T-cell (primary cell): ENCODE measurements at places on chromosomes 5 and 9.

DNA sequence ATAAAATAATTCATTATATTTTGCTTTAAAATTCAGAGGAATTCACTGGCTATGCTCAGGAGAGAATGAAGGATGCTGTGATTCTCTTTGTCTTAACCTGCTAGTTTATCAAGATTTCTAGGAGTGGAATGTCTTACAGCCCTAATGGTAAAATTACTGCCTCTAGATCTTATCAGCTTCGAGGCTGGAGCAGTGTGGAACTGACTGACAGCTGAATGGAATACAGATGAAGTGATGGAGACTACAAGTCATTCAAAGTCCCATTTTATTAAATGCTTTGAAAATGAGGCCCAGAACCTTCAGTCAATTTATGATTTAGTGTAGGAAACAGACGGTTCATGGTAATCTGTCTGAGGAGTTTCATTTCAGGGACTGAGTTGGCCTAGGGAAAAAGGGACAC lies 202.1 kb downstream of the RFX3 start:
- DNase-seq: no peak

DNA sequence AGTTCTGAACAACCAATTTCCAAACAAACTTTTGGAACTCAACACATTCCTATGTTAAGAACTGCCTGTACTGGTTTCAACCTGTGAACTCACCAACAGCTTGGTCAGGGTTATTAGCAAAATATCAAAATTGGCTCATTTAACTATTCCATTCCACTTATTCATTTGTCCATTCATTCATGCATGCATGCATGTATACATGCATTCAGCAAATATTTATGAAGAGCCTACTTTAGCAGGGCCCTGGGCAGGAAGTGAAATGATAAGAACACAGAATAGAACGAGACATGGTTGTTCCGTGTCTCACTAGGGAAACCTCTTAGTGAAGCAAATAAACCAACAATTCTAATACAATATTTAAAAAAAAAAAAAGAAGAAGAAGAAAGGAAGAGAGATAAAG lies 107.4 kb downstream of the GLIS3 start:
- no peak for DNase-seq

DNA sequence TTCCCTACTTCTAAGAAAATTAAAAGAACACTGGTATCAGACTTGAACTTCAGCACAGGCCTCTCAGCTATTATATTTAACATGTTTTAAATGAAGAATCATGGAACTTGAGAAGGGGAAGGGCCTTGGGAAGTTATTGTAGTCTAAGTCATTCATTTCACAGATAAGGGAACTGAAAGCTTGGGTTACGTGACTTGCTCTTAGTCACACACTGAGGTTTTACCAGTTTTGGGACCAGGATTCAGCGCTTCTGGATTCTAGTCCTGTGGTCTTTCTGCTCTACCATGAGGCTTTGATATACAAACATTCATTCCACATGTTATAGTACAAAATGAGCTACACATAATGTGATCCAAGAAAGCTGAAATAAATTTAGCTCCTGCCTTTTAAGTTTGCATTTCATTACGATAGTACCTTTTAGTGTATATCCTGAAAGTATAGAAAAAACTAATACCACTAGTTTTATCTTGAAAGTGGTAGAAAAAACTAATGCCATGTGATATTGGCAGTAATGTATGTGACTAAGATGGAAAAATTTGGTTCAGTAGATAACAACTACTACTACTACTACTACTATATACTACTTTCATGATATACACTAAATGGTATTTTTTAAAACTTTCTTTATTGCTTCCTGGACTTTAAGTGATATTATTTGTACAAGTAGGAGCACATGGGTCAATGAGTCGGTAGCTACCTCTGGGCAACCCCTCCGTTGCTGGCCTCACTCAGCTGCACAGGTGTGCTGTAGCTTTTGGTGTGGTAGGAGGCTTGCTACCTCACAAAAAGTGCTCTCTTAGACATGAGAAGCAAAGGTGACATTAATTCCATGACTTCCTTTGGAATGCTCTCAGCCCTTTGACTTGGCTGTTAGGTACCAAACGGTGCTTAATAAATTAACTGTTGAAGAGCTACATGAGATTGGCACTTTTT lies 40.7 kb downstream of the F2RL2 start:
- DNase-seq: no peak

GRCh38 chr5:52805615-52806014 lies 17.9 kb downstream of the ITGA1 start:
- DNase-seq: no peak

DNA sequence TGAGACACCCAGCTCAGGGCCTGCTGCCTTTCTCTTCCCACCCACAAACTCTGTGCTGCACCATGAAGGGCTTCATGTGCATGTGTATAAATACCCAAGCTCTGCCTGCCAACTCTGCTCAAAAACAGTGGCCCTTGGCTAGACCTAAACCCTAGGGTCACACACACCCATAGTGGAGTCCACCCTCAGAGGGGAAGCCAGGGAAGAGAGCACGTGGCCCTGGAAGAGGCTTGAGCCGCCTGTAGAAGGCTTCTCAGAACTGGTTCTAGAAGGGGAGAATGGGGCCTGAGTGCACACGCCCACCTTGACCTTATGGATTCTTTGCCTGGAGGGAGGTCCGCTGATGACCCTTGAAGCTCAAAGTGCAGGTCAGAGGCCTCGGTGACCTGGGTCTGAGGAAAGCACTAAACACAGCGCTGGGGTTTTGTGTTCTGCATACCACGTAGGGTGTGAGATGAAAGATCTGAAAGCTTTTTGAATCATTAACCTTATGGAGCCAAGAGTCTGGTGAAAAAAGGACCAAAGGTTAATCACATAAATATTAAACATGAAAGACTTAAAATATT lies 60.6 kb downstream of the CYFIP2 start:
- DNase-seq: no peak

GRCh38 chr5:119267958-119268386 lies 87.8 kb upstream of the TNFAIP8 start:
- peak; percentile 79 for DNase-seq

GRCh38 chr9:27436234-27436633 lies 87.9 kb upstream of the IFNK start:
- DNase-seq: no peak

- DNase-seq: no peak
Observed at GRCh38 chr9:111955048-111955447, 58.4 kb downstream of the UGCG start.

DNA sequence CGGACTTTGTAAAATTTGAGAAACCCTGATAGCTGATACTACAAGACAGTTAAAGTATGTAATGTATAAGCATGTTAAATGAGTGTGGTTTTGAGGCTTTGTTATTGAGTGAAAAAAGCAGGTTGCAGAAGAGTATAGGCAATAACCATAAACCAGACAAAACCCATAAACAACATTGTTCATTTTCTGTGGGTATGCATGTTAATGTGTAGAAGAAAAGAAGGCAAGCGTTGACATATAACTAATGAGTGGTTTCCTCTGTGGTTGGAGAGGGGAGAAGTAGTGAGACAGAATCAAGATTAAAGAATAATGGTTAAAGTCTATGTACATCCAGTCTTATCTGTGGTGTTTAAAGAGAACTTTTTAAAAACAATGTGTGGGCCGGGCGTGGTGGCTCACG lies 26.2 kb downstream of the RAD23B start:
- DNase-seq: no peak

DNA sequence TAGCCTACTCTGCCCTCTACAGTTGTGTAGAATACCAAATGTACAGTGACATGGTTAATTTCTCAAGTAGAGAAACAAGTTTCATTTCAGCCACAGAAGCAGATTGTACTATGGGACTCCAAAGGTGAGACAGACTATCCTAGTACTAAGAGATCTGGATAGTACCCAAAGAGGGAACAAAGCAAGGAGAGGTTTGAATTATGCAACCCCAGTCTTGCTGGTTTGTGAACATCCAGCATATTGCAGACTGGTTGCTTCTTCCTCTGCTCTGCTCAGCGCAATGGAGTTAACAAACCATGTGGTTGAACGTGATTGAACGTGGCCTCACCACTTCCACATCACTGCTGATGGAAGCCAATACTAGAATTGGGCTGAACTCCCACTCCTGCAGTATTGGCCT lies 43.3 kb upstream of the ALDOB start:
- DNase-seq: no peak

DNA sequence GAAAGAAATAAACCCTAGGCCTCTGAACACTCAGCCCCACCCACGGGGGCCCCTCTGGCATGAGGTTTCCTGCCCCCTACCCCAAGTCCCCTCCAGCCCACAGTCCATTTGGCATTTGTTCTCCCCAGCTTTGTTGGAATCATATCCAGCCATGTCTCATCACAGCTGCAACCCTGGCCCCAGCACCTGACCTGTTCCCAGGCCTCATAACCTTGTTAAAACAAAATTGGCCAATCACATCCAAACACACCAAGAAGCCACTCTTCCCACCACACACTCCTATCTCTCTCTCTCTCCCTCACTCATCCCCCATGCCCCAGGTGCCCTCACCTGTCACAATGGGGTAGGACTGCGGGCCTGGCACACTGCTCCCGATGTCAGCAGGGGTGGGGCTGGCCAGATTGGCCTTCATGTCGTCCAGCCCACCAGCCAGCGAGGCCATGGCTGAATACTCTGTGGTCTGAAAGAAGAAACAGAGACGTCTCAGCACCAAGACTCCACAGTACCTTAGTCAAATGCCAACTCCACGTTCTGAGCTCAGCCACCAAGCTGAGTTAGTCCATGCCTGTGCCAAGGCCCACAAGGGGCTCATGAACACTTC lies 110.9 kb downstream of the PAX5 start:
- DNase-seq: no peak
